ENCODE measurements at places on chromosomes 7 and 10.

DNA sequence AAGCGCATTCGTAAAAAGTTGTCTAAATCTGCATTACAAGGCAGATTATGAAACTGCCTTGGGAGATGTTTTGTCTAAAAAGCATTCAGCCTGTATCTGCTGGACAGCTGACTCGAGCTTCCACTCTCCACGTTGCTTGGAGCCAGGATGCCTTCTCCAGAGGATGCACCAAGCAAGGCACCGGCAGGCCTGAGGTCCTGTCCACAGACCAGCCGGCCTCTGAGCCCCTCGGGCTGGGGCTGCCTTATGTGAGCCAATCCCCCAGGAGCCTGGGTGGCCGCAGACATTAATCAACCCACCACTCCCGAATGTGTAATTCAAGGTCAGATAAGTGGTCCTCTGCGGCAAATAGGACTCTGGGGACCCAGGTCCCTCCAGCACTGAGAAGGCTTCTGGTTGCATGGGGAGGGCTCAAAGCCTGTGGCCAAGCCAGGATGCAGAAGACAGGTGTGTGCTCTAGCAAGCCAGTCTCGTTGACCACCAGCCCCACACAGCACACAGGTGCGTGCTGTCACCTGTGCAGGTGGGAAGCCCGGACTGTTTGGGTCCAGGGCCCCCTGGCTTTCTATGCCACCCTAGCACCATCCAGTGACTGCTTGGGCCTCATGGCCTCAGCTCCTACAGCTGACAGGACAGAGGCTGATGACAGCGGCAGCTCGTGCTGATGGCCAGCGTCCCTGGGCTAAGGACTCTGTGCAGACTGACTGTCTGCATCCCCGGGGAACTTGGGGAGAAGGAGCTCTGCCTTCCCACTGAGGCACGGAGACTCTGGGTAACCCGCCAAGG is 4.8 kb upstream of the RET start:
- no peak for DNase-seq

DNA sequence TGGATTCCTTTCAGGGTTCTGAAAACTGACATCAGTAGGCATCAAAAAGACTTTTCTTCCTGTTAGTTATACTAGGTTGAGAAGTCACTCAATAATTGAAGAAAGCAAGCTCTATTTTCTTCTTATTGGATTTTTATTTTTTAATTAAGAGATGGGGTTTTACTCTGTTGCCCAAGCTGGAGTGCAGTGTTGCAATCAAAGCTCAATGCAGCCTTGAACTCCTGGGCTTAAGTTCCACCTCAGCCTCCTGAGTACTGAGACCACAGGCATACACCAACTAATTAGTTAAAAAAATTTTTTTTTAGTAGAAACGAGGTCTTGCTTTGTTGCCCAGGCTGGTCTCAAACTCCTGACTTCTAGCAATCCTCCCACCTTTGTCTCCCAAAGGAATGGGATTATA is 28.0 kb downstream of the PIP4K2A start:
- DNase-seq = no peak

DNA sequence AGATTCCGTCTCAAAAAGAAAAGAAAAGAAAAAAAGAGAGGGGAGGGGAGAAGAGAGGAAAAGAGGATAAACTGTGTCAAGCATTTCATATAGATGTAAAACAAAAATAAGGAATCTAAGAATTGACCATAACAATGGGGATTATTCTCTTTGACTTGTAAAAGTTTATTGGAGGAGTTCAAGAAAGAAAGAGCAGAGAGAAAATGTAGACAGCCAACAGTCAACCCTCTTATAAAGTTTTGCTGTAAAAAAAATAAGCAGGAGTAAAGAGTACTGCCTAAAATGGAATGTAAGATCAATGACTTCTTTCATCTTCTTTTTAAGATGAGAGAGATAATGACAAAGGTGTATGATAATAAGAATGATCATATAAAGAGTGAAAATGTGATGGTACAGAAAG is 87.9 kb downstream of the SNX13 start:
- DNase-seq = no peak

GRCh38 chr10:28294169-28294532 is 8.7 kb downstream of the MPP7 start:
- no peak for DNase-seq

GRCh38 chr7:123682690-123683089 is 27.0 kb downstream of the LMOD2 start:
- peak; percentile 47 for DNase-seq

DNA sequence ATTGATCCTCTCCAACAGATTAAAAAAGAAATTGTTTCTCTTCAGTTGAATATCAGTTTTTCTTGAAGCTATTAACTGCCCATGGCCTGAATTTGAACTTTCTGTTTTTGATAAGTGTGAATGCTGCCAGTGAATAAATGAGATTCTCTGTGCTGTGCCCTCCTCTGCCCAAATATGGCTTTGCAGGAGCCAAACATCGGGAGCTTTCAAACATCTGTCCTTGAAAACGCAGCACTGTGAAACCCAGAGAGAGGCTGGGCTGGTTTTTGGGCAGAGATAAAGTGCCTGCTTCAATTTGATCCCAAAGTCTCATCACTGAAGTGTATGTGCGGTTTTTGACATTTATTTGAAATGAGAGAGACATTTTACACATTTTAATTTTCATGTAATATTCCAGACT is 268.3 kb upstream of the SHH start:
- no peak for DNase-seq

- DNase-seq = no peak
These were observed 45.4 kb downstream of the BLVRA start for GRCh38 chr7:43803865-43804264.
